ENCODE measurements at places on chromosomes 2 and 18.

DNA sequence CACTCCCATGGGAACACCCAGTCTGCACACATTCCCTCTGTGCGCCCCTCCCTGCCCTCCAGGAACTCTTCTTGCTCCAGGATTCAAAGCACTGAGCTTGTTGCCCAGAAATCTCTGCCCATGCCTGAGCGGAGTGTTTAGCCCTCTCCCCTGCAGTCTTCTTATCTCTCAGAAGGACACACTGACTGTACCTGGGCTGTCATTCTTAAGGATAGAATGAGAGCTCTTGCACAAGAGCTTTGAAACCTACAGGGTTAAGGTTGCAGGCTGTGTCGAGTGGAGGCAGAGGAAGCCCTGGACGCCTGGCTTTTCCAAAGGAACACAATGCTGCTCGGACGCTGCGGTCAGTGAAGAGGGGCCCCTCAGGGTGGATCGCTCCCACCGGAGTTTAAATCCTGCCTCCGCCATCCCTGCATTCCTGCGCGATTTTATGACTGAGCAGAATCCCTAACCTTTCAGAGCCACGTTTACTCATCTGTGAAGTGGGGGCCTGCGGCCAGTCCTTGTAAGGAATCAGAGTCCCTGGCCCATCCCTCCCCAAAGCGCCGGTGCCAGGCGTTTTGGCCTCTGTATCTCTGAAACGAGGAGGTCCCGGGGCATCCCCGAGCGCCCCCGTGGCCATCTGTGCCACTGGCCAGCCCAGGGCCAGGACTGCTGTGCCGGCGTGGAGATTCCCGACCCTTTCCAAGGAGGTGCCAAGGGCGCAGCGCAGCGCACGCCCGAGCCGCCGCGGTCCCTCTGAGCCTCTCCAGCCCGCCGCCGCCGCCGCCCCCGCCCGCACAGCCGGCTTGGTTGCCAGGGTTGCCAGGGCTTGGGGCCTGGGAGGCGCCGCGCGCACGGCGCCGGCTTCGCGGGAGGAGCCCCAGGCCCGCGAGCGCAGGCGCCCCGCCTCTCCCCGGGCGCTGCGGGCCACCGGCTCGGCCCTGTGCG is 58.9 kb downstream of the FAM168B start:
- DNase-seq: peak; percentile 40

DNA sequence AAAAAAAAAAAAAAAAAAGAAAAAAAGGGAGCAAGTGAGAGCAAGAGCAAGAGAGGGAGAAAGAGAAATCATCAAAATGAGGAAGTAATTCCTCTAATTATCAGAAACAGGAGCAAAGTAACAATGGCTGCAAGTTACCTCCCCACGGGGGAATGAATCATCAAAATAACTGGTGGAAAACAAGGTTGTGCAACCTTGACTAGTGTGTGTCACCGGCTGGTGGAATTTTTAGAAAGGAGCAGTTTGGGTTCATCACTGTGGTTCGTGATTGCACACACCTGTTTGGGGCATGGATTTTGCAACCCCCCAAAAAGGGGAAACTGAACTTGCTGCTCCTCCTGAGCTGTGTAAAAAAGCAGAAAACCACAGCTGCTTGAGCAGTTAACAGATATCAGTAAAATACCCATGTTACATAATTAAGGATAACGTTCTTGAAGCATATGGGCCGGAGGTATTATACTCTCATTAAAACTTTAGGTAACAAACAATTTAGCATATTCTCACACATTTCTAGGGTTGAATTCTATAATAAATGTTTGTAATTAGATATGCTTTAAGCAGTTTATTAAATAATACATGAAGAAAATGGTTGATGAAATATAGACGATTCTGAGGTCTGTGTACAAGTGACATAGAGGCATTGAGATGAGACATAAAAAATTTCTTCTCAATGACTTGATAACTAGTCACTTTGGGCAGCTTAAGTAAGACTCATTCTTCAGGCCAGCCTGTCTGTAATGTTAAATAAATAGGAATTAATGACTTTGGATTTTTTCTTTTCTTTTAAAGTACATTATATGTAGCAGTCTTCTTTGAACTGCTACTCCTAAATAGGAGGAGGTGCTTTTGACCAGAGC is 184.2 kb upstream of the ZEB2 start:
- DNase-seq: no peak

- no peak for DNase-seq
These were observed 25.9 kb downstream of the ENOSF1 start for GRCh38 chr18:686339-687111.

DNA sequence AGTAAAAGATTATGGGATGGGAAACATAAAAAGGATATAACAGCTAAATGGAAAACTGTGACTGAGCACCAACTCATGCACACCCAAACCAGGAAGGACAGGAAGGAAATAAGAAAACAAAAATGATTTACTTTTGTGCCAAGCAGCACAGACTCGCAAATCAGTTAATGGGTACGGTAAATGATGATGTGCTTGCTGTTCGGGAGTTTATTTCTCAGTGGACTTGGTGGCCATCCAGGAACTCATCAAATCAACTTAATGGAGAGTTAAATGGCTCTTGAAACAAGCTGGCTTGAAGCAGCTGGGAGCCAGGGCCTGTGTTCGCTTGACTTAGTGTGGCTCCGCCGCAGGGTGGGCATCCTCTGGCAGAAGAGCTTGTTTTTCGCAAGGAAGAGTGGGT is 36.2 kb downstream of the MTCL1 start:
- peak; percentile 41 for DNase-seq

- peak; percentile 56 for DNase-seq
These were observed 425.5 kb upstream of the PKDCC start for GRCh38 chr2:41622301-41622700.

- no peak for DNase-seq
These were observed 32.9 kb downstream of the SP140 start for GRCh38 chr2:230258483-230258882.
